ENCODE measurements at places on chromosomes 12 and 14.

GRCh38 chr12:32895688-32896431 is 717 bp downstream of the PKP2 start:
- no peak for DNase-seq

DNA sequence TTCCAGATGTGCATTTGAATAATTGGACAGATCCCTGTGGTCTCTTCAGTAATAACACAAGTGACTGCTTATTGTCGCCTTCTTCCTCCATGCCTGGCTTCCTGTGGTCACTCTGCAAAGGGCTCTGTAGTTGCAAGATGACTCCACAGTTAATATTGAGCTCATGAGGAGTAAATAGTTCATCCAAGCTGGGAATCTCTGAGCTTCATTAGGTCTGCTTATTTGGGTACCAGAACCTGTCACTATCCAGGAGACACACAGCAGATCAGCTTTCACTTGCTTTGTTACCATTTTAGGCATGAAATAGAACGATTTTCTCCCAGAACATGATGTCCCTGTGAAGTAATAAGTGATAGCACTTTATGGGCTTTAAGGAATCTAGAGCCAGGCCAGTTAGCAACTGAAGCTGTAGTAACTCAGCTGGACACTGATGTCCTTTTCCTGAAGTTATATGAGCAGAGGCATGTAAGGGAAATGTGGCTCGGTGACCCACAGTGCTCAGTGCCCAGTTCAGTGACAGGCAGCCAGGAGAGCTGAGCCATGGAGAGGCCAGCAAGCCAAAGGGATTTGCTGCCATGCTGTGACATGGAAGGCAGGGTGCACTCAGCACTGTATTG is 50.1 kb downstream of the CRADD start:
- no peak for DNase-seq

DNA sequence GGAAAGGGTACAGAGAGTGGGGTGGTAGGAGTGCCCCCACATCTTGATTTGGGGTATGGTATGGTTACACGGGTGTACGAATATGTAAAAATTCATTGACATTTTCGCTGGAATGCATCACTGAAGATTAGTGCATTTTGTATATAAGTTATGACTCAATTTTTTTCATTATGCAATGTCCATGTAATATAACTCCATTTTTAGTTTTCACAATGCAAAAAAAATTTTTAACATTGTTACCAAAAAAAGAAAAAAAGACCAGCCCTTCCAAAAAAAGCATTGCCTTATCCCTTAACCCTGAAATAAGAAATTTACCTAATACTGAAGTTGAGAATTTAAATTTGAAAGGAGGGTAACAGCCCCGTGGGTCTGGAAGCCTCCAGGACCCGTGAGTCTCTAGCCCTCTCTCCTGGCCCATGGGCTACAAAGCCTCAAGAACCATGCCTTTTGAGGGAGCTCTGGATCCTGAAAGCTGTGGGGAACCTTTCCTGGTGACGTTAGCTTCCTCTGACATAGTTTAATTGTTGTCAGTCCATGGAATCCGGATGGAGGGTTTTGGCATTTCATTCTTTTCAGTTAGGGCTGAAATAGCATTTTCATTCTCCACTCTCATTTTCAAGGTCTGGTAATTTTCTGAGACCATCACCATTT is 55.6 kb upstream of the ACTN1 start:
- DNase-seq = no peak

- DNase-seq = no peak
Measured at GRCh38 chr12:100329800-100330199, 27.1 kb upstream of the SLC17A8 start.

GRCh38 chr12:6088921-6089747 is 35.3 kb downstream of the VWF start:
- DNase-seq = no peak

DNA sequence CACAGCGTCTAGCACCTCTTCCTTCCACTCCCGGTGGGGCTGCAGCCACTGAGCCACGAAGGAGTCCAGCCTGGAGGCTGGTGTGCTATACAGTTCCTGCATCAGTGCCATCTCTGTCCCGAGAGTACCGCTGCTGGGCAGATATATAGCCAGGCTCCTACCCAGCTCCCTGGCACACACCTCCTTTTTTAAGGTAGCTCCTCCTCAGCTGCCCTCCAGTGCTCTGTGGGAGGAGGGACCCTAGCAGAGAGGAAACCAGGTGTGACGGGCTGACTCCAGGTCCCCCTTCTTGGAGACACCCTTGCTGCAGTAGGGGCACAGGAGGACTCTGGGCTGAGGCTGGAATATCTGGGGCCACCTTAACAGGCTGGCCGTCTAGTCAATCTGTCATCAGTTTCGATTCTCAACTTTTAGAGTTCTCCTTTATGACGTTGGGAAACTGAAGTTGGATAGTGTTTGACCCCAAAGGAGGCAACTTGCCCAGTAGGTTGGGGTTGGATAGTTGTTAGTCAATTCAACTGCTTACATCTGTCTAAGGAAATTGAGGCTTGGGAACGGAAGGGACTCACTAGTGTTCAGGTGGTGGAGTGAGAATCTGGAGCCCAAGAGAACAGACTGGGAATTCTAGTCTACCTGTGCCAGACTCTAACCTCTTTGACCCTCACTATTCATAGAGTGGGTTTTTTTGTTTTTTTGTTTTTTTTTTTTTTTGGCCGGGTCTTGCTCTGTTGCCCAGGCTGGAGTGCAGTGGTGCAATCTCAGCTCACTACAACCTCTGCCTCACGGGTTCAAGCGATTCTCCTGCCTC is at the start of gene OASL:
OASL (minus strand) TSS at position 386 of the 808 bp plus-strand sequence; CDS start at position 111, 275 bp downstream.
- DNase-seq = peak; percentile 46

GRCh38 chr12:66596199-66596598 is 82.7 kb downstream of the GRIP1 start:
- DNase-seq = no peak

DNA sequence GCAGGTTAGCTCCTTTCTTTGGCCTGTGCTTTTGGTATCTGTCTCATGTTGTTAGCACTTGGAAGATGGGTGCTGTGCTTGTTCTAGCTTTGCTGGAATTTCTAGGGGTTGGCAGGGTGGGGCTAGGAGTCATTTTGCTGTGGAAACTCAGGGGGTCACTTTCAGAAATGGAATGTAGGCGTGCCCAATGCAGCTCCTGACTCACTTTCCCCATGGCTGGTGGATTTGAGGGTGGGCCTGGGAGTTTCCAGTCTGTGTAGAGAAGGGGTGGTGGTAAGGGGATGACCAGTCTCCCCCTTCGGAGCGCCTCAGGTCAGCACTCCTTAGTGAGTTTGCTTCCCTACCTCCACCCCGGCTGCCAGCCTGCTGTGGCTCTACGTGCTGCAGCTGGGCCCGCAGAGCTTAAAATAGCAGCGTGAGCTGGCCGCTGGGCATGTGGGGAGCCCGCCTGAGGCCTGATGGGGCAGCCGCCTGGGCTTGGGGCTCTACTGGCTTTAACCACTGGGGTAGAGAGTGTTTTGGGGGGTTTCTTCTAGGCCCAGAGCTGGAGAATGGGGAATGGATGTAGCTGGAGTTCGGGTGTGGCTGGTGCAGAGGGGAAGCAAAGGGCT is 108.2 kb downstream of the TSPAN9 start:
- DNase-seq = no peak

DNA sequence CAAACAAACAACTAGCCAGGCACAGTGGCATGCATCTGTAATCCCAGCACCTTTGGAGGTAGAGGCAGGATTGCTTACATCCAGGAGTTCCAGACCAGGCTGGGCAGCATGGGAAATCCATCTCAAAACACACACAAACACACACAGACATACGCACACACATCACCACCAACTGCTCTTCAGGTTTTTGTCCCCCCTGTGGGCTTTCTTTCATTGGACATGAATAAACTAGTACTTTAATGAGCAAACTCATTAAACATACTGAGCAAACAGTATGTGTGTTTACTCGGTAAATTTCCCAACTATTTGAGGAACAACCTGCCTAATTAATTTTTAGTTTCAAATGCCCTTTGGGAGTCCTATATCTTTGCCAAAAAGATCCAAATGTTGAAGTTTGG is 10.1 kb upstream of the RASSF3 start:
- no peak for DNase-seq

GRCh38 chr14:85252011-85252410 is 277.9 kb upstream of the FLRT2 start:
- no peak for DNase-seq

All from stimulated activated CD8-positive, alpha-beta memory T cell treated with anti-CD3 and anti-CD28 coated beads, Interleukin-2, amount 100 ng/mL, for 48 hours (primary cell).